AG04449 (cell line): ENCODE measurements at places on chromosomes 4 and X.

DNA sequence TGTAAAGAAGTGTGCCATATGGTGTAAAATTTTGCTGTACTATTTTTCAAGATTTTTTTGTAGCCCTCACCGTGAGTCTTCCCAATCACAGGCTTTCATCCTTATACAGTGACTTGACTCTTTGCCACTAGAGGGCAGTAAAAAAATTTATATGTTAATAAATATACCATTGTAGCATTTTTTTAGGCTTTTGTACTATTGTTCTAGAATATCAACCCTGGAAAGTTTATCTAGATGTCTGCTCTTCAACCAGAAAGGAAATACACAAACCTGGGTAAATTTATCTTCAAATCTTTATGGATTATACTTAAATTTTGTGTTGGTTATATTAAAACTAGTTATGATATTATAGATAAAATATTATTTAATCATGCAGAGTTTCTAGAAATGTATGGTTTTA, 235.3 kb downstream of the TENM3 start:
- DNase-seq, result no peak

GRCh38 chrX:118182025-118182424, 65.4 kb upstream of the KLHL13 start:
- no peak for DNase-seq

DNA sequence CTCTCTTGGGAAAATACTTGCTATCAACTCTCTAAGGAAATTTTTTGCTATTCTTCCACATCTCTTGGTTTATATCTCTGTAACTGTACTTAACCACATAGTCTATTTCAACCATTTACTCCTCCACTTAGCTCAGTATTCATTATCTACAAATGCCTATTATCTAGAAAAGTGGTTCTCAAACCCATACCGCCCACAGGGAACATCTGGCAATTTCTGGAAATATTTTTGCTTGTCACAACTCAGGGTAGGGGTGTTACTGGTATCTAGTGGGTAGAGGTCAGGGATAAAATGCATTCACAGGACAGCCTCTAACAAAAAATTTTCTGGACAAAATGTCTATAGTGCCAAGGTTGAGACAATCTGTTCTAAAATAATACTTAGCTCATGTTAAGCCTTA, 14.4 kb downstream of the ATRX start:
- DNase-seq, result no peak

GRCh38 chr4:143282211-143282707, 54.4 kb upstream of the GAB1 start:
- no peak for DNase-seq

- no peak for DNase-seq
These were observed 430.9 kb downstream of the C4orf33 start for GRCh38 chr4:129526812-129527211.

GRCh38 chr4:153294631-153295030, 49.9 kb upstream of the MND1 start:
- DNase-seq, result no peak

DNA sequence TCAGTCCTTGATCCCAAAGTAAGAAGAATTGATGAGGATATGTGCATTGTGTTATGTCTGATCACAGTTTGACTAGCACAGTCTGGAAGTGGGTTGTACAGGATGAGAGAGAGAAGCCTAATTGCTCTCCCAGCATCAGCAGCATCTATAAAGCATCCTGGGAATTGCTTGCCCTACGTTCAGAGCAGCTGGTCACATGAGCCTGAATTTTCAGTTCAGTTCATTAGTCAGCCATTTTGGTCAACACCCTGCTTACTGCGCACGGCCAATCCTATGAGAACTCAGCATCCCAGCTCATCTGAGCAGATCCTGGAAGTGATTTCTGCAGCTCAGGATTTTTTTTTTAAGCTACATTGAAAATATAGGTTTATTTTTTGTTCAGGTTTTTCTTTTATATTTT, at the start of gene RUFY3:
RUFY3 (plus strand) TSS at position 218 of the 400 bp plus-strand sequence. CDS start 610 bp downstream, outside the sequence.
- peak; percentile 84 for DNase-seq

DNA sequence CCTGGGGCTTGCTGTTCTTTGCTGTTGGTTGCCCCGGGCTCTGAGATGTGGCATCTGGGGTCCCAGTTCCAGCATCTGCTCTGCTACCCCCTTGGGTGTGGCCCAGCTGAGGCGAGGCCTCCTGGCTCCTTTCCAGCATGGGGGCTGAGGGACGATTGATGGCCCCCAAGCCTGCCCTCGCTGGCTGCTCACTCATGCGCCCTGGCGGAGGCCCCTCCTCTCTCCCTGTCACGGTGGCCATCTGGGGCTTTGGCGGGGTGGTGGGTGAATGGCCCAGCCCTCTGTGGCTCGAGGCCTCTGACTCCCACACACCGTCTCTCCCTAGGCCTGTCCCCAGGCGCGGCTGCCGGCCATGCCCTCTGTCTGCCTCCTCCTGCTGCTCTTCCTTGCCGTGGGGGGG, 1.8 kb downstream of the PLXNA3 start:
- no peak for DNase-seq

- no peak for DNase-seq
These were observed 1835.8 kb upstream of the TENM3 start for GRCh38 chr4:180407275-180407885.

DNA sequence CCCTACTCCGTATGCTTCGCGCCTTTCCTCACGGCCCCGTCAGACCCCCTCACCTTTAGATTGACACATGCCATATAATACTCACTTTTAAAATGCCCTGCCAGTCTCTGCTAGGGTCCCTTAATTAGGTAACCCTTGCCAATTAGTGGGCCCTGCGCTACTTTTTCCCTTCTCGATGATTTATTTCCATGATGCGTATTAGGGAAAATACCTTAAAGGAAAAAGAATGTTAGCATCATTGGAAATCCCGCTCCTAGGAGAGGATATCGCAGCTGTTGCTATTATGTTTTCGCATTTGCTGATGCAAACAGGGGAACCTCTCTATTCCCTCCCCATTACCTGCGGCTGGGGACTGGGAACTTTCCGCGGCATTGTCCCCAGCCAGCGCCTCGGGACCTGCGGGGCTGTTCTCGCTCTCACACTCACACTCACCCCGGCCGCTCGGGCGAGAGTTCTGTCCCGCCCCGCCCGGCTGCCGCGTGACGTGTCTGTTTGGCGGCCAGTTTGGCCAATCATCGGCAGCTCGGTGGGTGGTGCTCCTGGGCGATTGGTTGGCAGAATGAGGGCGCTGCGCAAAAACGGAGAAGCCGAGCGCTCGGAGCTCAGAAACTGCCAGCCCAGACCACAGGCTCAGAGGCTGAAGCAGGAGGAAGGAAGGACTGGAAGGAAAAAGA, at the start of gene PCDH10:
PCDH10 (plus strand) TSS at position 605 of the 674 bp plus-strand sequence. CDS start 847 bp downstream, outside the sequence.
- peak; percentile 34 for DNase-seq

DNA sequence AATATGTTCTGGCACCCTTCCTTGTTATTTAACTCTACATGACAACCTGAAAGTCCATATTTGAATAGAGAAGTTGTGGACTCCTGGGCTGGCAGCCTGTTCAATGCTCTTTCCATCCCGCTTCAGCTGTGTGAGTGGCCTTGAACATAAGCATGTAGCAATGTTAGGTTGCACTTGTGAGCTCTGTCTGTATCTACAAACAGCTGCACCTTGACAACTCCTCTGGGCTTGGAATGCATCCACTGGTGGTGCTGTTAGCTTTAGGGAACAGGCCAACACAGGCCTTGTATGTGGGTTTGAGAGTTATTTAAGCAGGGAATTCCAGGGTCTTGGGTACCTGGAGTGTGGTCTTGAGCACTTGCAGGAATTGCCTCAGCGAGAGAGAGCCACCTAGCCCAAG, 141.2 kb downstream of the DTHD1 start:
- DNase-seq, result no peak

DNA sequence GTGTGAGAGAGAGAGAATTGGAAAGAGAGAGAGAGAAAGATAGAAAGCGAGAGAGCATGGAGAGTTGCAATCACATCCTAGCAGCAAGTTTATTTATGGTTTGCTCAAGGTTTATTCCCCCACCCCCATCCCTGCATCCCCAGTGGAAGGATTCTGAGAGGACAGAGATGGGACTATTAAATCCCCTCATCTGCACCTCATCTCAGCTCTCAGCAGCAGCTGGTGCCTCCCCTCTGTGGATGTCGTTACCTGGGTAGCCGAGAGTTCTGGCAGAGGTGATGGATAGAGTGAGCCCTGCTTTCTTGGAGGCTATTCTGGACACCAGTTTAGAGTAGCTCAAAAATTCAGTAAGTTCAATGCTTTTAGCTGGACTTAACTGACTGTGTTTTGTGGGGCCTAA, 132.0 kb upstream of the RAI2 start:
- DNase-seq, result no peak

- no peak for DNase-seq
These were observed 397.5 kb upstream of the PPP1R2C start for GRCh38 chrX:43175434-43175833.

DNA sequence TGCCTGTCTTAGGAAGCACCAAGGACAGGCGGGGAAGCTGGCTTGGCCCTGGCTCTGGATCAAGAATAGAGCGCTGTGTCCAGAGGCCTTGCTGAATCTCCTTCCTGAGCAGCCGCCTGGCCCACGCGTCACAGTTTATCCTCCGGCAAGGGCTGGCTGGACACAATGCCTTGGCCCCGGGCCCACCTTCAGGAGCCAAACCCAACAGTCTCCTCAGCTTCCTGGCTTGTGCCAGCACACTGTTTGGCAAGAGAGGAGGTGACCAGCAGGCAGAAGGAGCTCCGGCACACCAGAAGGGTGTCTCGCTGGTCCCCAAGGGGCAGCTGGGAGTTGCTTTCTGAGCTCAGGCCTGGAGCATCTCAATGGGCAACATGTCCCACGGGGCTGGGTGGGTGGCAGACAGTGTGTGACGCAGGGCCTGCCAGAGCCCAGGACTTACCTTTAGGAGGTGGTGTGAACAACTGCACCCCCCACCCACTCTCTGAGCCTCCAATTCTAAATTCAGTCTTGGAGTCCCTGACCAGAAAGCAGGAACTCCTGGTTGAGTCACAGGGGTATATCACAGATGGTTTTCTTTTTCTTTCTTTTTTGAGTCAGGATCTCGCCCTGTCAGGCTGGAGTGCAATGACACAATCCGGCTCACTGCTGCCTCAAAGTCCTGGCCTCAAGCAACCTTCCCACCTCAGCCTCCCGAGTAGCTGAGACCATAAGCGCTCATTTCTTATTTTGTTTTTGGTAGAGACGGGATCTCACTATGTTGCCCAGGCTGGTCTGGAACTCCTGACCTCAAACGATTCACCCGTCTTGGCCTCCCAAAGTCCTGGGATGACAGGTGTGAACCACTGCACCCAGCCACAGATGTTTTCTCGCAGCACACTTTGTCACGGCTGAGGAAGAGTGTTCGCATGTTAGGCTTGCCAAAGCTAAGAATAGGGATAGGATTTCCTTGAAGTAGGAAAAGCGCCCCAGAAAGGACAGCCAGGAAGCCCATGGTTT, 361.2 kb downstream of the BCOR start:
- DNase-seq, result no peak

GRCh38 chrX:73940893-73941470, 363.0 kb upstream of the ZCCHC13 start:
- DNase-seq, result no peak

GRCh38 chr4:87216469-87216868, 3.9 kb downstream of the KLHL8 start:
- DNase-seq, result no peak

GRCh38 chrX:153684467-153685155, 3.1 kb upstream of the SLC6A8 start:
- DNase-seq, result no peak

GRCh38 chr4:38092701-38093100, 132.5 kb downstream of the PTTG2 start:
- no peak for DNase-seq

- DNase-seq, result no peak
These were observed 34.1 kb downstream of the PRKG2 start for GRCh38 chr4:81180916-81181315.

DNA sequence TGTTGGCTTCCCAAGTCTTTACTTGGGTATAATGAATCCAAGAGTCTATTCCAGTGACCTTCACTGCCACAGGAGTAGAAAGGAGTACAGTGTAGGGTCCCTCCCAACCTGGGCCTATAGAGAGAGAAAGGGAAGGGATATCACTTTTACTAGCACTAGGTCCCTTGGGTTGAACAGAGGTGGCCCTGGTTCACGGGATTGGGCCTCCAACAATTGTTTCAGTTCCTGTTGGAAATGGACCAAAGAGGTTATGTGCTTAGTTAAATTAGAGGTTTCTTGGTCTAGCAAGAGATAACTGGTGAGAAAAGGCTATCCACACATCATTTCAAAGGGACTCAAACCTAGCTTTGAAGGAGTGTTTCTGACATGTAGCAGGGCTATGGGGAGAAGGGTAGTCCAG, 57.1 kb upstream of the MED14 start:
- no peak for DNase-seq
